ENCODE measurements at places on chromosomes 3 and 15. TPM values are rescaled to one million over a fixed set of nuclear protein-coding genes. Genes with fewer than 3 reads are reported as not detected.

Gene KBTBD12
- total RNA-seq: not detected

Gene GOLGA6L7
- total RNA-seq: not detected

Gene BTLA
- 17.3 TPM for total RNA-seq

Gene CIDEC
- not detected for total RNA-seq

Gene CYP1A2
- total RNA-seq: not detected

Gene MINDY4B
- not detected for total RNA-seq

Gene CCK
- total RNA-seq: not detected

Gene ALDH1L1
- total RNA-seq: not detected

Gene CMTM7
- 46.1 TPM for total RNA-seq

Gene BLOC1S6
- total RNA-seq: 48.5 TPM

DNA sequence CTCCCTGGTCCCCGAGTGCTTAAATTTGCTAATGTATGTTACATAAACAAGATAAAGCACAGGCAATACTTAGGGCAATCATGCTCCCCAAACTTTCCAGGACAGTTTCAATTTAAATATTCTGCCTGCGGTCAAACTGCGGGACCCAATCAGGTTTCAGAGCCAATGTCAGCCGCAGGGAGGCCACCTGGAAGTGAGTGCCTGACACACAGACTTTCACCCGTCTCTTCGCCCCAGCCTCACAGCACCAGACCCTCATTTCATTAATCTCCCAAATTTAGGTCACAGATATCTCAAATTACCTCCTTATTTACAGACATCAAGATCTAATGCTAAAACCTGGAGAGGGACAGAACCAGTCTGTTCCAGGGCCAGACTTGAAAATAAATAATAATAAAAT is 107.2 kb upstream of the ALDH1A3 start:
- DNase-seq: no peak

DNA sequence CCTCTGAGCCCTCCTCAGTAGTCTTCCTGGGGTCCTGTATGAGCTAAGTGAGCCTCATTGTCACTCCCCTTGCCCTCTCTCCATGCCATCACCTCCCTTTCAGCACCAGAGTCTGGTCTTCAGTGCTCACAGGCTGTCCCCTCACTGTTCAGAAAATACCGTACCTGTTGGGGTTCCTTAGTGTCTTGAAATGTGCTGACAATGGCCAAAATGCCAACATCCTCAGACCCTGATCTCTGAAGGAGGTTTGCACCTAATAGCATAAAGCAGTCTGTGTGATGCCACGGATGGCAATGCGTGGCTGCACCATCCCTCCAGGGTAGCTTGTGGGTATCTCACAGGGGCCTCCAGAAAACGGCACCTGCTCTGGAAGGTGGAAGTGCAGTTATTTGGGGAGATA is 301.0 kb upstream of the TLE3 start:
- no peak for DNase-seq

DNA sequence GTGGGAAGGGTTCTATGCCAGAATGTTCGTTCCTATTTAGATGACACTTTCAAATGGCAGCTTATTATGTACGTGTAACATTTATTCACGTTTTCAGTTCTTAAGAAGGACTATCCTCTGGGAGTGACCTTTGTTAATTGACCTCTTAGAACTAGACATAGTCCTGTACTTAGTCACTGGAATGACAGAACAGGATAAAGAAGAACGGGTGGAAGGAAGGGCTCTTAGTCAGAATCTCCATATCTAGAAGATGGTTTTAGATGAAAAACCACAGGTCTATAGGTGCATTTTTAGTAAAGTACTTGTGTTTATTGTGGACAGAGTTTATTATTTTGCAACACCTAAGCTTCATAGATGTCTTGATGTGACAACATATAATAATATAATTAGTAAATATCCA is 6.5 kb downstream of the METTL6 start:
- DNase-seq: no peak

- no peak for DNase-seq
Measured at GRCh38 chr3:89180334-89180733, 72.9 kb downstream of the EPHA3 start.

DNA sequence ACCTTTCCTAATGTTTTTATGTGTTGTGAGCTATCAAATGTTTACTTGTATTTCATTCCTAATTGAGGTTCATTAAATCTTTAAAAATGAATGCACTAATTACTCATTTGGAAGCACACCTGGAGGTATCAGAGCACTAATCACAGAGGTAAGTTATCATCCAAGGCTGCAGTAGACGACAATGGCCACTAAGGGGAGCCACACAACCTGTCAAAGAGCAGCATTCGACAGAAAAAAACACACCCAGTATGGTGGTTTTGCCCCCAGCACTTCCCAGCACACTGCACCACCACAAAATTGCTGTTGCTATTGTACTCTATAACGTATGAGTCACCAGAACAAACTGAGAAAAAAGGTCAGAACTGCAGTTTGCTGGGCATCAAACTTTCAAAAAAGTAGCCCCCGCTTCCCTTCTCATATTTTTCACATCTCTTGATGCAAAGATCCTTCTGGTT is 205.9 kb upstream of the IGF1R start:
- peak; percentile 70 for DNase-seq

DNA sequence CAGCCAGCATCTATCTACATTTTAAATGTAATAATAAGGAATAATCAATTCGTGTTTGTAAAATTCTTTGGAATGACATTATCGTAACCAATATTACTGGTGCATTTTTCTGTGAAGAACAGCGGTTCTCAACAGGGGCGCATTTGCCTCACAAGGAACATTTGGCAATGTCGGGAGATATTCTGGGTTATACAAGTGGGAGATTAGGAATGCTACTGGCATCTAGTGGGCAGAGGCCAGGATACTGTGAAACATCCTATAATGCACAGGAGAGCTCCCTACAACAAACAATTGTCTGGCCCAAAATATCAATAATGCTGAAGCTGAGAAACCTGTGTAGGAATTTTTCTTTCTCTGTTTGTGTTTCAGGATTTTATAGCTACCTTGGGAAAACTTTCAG is 25.0 kb downstream of the ACP3 start:
- DNase-seq: no peak

DNA sequence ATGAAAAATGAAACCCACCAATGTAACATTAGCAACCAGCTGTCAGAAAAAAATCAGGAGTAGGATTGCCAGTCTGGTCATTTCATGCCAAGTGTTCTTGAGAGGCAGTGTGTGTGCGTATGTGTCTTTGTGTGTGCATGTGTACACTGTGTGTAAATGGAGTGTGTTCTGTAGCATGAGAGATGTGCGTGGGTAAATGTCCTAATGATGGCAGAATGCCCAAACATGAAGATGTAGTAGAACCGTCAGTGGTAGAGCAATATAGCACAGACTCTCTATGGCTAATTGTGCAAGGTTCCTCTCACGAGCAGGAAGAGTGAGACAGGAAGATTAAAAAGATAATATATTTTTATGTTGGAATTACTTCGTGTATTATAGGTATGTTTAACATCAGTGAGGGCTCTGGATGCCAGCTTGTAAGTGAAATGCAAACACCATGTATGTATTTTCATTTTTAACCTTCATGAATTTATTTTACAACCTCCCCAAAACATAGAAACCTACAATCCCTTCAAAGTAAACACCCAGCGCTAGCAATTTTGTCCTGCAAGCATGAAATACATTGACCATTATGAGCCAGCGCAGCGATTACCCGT is 1038.7 kb downstream of the IGSF11 start:
- DNase-seq: no peak

GRCh38 chr15:72306211-72306785 is 13.7 kb downstream of the CELF6 start:
- DNase-seq: peak; percentile 60

- no peak for DNase-seq
Measured at GRCh38 chr15:65392368-65392767, 14.6 kb upstream of the IGDCC3 start.

GRCh38 chr15:62672268-62672667 is 370.3 kb upstream of the TPM1 start:
- DNase-seq: no peak

- DNase-seq: no peak
Measured at GRCh38 chr3:175526609-175527280, 667.6 kb downstream of the NAALADL2 start.

GRCh38 chr3:120559242-120560061 is 36.7 kb upstream of the NDUFB4 start:
- DNase-seq: peak; percentile 13

GRCh38 chr3:47705391-47705790 is 76.3 kb downstream of the SMARCC1 start:
- no peak for DNase-seq

- peak; percentile 0 for DNase-seq
Measured at GRCh38 chr3:48459773-48460516, 13.4 kb downstream of the ATRIP start.

DNA sequence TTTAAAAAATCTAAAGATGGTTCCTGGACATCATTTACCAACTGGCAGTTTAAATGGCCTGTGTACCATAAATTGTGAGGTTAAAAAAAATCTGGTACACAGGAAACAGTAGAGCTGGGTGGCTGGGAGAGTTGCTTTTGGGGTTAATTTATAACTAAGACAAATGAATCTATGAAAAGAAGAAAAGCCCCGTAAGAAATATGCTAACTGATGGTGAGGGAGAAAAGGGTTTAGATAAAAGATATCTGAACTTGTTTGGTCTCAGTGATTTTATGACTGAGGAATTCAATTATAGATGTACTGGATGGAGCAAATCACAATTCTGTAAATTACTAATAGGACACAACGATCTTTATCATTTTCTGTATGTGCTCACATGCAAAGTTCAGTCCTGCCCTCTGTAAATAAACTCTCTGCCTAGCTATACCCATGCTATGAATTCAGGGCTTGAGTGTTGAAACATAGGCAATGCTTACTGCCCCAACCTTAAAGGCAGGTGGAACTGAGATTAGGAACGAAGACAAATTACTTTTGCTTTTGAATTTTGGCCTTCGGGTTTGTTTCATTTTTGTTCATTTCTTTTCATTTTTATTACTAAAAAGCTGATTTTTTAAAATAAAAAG is 28.0 kb downstream of the PPARG start:
- DNase-seq: no peak

GRCh38 chr3:160754371-160754854 is 1.6 kb upstream of the PPM1L start:
- peak; percentile 20 for DNase-seq

DNA sequence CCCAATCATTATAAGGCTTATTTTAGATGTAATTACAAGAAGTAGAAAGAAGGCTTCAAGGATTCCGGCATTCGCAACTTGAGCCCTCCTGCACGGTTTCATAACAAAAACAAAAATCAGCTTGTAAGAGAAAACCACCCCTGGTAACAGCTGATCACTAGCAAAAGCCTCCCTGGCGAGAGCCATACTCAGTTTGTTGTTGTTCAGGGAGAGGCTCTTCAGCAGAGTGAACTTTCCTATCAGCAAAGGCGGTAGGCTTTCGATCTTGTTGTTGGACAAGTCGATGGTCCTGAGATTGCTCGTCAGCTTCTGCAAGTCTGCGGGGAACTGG is 710 bp downstream of the LRRC57 start:
- DNase-seq: no peak

- DNase-seq: peak; percentile 56
Measured at GRCh38 chr15:69478259-69478781, 25.7 kb downstream of the RPLP1 start.

- DNase-seq: no peak
Measured at GRCh38 chr3:42308651-42309050, 42.7 kb upstream of the CCK start.

GRCh38 chr3:59178698-59179097 is 128.9 kb upstream of the CFAP20DC start:
- DNase-seq: no peak

- DNase-seq: peak; percentile 38
Measured at GRCh38 chr3:9180764-9181117, 68.7 kb downstream of the SRGAP3 start.

DNA sequence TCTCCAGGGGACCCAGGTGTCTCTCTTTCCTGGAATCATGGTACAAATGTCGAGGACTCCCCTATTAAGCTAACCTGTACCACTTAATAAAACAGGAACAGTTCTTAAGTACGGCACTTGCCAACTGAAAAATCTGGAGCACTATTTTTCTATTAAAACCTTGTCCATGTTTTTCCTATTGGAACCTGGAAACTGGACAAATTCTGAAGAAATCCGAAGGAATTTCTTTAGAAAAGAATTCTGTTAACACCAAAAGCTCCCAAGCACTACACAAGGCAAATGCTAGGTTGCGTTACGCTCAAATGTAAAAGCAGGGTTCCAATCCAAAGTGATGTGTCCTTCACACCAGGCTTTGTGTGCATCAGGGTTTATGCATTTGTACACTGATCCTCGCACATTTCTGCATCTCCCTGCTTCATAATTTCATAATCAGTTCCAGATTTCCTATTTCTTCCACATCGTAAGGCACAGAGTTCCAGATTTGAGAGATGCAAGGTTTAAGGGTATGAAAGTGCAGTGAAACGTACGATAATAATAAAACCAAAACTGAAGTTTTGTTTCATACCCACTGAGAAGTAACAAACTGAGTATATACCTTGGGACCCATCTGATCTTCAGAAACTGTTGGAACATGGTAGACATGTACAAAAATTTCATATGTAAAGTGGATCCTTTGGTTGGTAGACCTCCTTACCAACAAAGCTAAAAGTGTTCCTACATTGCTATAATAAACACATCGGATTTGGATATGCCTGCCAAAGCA is 132.1 kb upstream of the WNT5A start:
- no peak for DNase-seq

- DNase-seq: no peak
Measured at GRCh38 chr15:50109076-50109987, 9.7 kb downstream of the ATP8B4 start.

DNA sequence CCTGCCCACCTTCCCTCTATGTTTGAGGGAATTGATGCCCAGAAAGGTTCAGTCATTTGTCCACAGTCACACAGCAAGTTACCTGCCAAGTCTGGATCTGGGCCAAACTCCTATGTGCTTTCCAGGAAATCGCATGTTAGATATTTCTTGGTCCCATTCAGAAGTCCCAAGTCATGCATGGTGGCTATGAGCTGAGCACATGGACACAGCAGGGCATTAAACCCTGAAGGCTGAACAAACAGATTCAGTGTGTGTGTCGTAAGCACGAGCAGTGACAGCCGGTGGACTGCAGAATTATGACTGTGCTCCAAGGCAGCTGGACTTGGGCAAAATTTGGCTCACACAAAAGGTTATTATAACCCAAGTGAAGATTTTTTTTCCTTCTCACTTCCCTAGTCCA is 11.4 kb upstream of the SLC6A6 start:
- DNase-seq: no peak

DNA sequence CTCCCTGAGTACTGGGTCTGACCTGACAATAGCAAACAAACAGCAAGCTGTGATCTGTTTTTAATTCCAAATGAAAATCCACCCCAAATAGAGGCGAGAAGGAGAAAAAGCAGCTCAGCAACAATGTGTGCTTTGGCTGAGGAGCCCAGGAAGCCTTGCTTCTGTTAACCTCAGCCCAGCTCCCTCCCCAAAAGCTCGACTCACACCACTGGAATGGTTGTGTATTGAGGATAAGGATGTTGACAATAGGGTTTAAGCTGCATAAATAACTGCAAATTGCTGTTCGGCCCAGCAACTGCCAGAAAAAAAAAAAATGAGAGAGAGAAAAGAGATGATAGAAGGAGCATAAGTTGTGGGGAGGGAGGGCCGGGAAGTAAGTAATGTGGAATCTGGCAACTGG is 104.0 kb upstream of the TBC1D5 start:
- DNase-seq: no peak
